ENCODE measurements at places on chromosomes 5 and 9. TPM values are rescaled to one million over a fixed set of nuclear protein-coding genes. Genes with fewer than 3 reads are reported as not detected.
A peak's percentile ranks its signal among the peaks of the same experiment; 100 is the strongest.

DNA sequence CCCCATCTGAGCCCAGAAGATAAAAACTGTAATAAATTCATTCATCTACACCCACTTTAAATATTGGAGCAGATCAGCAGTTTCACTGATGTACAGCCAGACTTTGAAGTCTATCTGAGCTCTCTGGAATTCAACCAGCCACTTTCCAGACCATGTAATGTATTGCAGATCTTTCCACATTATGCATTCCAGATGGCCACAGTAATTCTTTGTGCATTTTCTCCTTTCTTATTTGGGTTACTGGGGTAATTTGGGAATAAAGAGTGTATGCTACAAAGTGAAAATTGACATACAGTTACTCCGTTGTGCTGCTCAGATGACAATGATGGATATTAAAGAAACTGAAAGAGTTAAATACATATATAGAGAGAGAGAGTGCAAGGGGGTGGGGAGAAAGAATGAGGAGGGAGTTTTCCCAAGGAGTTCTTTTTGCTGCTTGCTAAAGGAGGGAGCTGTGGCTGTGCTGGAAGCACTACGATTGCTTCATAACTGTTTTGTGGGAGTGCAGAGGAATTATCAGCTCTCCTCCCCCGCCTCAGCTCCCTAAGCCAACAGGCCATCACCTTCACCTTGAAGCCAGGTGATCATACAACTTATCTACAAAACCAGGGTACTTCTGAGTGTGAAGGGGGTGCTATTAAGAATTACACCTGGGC is 152.8 kb downstream of the GAS1 start:
- H3K36me3 ChIP-seq = no peaks in the 10 kb centered on the region
- H3K4me1 ChIP-seq = no peaks in the 10 kb centered on the region
- DNase-seq = no peak

Gene PCDHB12
- polyA plus RNA-seq = 1.2 TPM

DNA sequence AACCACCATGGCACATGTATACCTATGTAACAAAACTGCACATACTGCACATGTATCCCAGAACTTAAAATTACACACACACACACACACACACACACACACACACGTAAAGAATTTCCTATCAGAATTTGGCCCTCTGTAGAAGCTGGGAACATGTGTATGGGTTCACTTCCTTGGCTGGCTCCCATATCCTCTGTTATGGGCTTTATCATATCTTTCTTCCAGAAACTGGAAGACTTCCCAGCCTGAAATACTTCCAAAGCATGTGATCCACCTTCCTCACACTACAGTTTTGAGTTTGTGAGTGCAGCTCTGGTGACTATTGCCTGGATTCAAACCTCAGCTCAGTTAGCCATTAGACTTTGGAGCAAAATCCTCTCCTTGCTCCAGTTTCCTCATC is 78.6 kb upstream of the GDNF start:
- H3K27ac ChIP-seq = no peak overlapping the region
- H3K4me3 ChIP-seq = no peak overlapping the region
- H3K36me3 ChIP-seq = no peaks in the 10 kb centered on the region
- DNase-seq = peak; percentile 16
- H3K4me1 ChIP-seq = no peaks in the 10 kb centered on the region
- peaks cover 3% of the 10 kb centered on the region for H3K27me3 ChIP-seq

Gene GRXCR2
- 0.03 TPM for polyA plus RNA-seq

DNA sequence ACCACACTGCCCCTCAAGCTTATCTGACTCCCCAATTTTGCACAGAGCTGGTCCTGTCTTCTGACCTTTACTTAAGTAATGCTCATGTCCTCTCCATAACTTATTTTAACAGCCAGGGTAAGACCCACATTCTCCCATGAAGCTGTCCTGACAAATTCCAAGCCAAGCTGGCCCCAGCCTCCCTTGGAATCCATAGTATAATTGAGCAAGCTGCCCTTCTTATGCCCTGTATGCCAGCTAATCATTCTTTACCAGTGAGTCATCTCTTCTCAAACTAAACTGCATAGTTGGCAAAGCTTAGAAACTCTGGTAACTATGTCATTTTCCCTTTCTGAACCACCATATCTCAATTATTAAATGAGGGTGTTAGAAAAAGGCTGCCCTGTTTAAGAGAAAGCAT is 92.4 kb downstream of the NFIB start:
- no peak overlapping the region for H3K27ac ChIP-seq
- H3K4me3 ChIP-seq = no peak overlapping the region
- H3K4me1 ChIP-seq = no peaks in the 10 kb centered on the region
- no peaks in the 10 kb centered on the region for H3K27me3 ChIP-seq
- peak; percentile 29 for DNase-seq
- no peaks in the 10 kb centered on the region for H3K36me3 ChIP-seq

GRCh38 chr9:98899408-98900056 is 44.2 kb upstream of the COL15A1 start:
- H3K27me3 ChIP-seq = no peaks in the 10 kb centered on the region
- peaks cover 7% of the 10 kb centered on the region for H3K4me1 ChIP-seq
- no peaks in the 10 kb centered on the region for H3K36me3 ChIP-seq

Gene FBN2
- 21.8 TPM for polyA plus RNA-seq

Gene SOHLH1
- polyA plus RNA-seq = not detected

Gene GPX3
- 34.3 TPM for polyA plus RNA-seq

GRCh38 chr5:50655810-50656205 is 10.6 kb upstream of the PARP8 start:
- DNase-seq = no peak
- no peaks in the 10 kb centered on the region for H3K27me3 ChIP-seq
- H3K36me3 ChIP-seq = no peaks in the 10 kb centered on the region

Gene SRA1
- polyA plus RNA-seq = 21.7 TPM

DNA sequence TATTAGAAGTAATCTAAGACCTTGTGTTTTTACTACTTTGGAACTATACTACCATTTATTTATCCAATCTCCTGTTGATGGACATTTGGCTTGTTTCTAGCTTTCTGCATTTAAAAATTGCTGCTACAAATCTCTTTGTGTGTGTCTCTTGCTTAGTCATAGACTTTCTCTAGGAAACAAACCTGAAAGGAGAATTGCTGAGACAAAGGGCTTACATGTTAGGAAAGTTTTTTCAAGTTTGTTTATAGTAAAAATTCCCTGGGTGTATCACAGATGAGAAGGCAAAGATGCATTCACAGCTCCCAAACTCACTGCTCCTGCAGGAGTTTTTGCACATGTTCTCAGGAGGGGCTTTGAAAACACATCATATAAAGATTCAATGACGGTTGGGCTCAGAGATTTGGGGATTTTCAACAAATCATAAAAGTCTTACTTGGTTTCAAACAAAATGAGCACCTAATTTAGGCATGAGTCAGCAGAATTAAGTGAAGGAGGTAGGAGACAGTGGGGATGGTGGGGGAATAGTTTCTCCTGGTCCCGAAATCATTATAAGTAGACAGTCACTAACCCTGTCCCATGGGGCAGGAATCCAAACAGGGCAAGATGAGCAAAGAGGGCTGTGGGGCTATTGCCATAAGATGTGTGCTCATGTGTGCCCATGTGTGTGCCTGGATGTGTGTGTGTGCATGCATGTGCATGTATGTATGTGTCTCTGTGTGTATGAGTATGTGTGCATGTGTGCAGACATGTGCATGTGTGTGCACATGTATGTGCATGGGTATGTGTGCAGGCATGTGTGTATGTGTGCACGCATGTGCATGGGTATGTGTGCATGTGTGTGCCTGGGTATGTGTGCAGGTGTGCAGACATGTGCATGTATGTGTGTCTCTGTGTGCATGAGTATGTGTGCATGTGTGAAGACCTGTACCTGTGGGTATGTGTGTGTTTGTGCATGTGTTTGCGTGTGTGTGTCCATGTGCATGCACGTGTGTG is 43.4 kb upstream of the S1PR3 start:
- no peak for DNase-seq
- H3K27me3 ChIP-seq = no peaks in the 10 kb centered on the region
- no peaks in the 10 kb centered on the region for H3K36me3 ChIP-seq
- no peak overlapping the region for H3K4me3 ChIP-seq

Gene GFPT2
- polyA plus RNA-seq = 5.8 TPM

- H3K4me1 ChIP-seq = no peaks in the 10 kb centered on the region
- no peak overlapping the region for H3K4me3 ChIP-seq
- no peak overlapping the region for H3K27ac ChIP-seq
- H3K27me3 ChIP-seq = no peaks in the 10 kb centered on the region
Measured at GRCh38 chr9:76818271-76818670, 54.0 kb downstream of the PCA3 start.

Gene ELP1
- polyA plus RNA-seq = 28.8 TPM

DNA sequence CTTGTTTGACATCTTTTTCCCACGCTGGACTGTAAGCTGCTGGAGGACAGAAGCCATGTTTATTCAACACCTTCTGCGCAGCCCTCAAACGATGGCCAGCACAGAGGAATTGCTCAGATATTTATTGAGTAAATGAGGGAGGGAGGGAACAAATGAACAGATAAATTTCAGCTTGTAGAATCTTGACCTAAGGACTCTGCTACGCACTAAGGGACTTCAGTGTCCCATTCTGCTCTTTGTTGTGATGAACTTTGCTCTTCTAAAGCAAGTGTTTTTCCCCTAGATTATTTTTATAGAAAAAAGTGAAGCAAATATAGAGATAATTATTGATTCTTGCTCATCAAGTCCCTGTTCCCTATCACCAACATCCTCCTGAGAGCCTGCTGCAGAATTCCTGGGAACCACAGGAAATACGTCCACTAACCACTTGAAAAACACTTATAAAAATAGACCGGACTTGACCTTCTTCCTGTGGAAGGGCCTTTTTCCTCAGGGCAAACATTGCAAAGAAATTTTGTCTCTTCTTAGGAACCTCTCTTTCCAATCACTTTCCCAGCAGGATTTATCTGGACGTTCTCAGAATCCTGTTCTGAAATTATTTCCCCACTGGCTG is 54.9 kb downstream of the FGF1 start:
- DNase-seq = no peak
- no peaks in the 10 kb centered on the region for H3K4me1 ChIP-seq
- no peak overlapping the region for H3K4me3 ChIP-seq

DNA sequence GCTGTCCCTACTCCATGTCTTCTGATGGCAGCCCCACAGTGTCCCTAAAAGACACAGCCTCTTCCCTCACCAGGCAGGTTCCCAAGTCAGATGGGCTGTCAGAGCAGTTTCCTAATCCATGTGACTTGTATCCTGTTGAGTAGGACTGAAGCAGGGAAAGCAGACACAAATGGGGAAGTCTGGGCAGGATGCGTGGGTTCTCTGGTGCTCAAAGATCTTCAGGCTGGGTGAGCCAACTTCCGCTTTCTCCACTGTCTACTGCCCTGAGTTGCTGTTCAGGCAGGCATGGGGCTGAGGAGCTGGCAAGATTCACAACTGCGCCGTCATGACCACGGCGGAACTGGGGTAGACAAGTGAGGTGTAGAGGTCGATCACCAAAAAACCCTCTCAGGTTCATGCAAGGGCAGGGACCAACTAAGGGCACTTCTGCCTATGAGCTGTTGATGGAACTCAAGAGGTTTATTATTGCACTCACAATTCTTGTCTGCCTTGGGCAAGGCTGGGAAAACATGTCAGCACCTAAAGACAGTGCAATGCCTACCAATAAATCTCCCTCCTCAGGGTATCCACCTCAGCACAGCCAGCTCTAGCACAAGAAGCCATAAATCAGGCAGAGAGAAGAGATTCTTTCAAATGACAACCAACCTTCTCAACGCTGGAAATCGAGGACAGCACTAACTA is 83.4 kb downstream of the RAPGEF1 start:
- no peaks in the 10 kb centered on the region for H3K36me3 ChIP-seq
- H3K27me3 ChIP-seq = no peaks in the 10 kb centered on the region

Gene ARRDC1
- polyA plus RNA-seq = 59.8 TPM

Gene SH3PXD2B
- 11.0 TPM for polyA plus RNA-seq

DNA sequence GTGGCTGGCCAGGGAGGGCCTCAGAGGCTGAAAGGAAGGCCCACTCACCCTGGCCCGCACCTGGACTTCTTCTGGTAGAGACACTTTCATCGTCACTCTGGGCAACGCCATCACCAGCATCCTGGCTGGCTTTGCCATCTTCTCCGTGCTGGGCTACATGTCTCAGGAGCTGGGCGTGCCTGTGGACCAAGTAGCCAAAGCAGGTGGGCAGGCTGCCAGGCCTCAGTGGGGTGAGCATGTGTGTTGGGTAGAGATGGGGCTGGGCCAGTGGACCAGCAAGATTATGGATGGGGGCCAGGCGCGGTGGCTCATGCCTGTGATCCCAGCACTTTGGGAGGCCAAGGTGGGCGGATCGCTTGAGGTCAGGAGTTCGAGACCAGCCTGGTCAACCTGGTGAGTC is 12.6 kb downstream of the SLC6A7 start:
- no peak overlapping the region for H3K27ac ChIP-seq
- no peaks in the 10 kb centered on the region for H3K4me1 ChIP-seq
- H3K36me3 ChIP-seq = peaks cover 18% of the 10 kb centered on the region
- no peak for DNase-seq

Gene STING1
- 19.6 TPM for polyA plus RNA-seq
